Left renal pelvis (tissue), 4 donors: ENCODE measurements at places on chromosomes 3 and 15.
A peak's percentile ranks its signal among the peaks of the same experiment; 100 is the strongest.

DNA sequence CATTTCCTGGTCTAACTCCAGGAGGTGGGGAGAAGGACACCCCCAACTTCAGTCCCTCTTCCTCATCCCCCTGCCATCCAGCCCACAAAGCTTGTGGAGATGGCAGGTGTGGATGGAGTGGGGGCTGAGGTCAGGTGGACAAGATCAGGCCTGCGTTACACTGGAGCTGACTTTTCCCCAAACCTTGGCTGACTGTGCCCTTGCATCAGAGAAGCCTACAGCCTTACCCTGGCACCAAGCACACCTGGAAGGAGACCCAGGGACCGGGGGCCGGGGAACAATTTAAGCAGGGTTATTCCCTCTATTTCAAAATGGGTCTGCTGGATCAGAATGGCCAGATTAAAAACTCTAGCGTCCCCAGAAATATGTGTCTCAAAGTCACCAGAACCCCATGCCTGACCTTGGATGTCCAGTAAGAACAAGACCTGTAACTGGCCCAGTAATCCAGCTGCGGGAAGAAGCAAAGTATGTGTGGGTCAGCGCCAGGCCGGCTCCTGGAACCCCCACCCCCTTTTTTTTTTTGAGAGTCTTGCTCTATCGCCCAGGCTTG, 14.4 kb downstream of the TNK2 start:
- no peak for DNase-seq

GRCh38 chr15:55879181-55879580, 114.2 kb downstream of the NEDD4 start:
- DNase-seq, result no peak

GRCh38 chr3:81585056-81585455, 176.4 kb downstream of the GBE1 start:
- no peak for DNase-seq

GRCh38 chr15:89072277-89072869, 15.9 kb upstream of the ABHD2 start:
- DNase-seq, result no peak

DNA sequence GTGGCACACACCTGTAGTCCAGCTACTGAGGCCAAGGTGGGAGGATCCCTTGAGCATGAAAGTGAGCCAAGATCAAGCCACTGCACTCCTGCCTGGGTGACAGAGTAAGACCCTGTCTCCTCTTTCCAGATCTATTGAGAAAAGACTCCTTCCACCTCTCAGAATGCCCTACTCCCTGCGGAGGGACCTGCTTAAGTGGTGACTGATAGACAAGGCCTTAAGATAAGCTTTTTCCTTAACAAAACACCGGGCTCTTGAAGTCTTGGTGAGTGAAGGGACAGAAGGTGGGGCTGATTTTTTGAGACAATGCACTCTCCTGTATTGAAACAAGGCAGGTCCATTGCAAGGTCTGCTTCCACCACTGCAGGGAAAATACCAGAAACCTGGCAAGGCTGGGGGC, 338.4 kb upstream of the FRG2C start:
- no peak for DNase-seq

DNA sequence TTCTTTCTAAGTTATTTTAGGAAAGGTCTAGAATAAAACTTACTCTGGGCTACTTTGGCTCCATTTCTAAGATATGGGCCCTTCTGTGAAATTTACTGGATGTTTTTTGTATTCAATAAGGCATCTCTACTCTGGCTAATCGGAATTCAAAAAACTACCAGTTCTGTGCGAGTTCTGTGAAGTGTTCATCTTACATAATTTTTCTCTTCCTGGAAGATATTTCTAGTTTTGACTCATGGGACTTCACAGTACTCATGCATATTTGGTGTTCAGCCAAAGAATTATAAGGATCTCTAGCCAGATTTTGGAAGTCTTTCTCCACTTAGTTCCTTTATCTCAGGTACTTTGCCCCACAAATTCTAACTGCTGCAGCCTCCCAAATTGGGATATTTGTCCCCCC, 46.4 kb upstream of the MBNL1 start:
- no peak for DNase-seq

DNA sequence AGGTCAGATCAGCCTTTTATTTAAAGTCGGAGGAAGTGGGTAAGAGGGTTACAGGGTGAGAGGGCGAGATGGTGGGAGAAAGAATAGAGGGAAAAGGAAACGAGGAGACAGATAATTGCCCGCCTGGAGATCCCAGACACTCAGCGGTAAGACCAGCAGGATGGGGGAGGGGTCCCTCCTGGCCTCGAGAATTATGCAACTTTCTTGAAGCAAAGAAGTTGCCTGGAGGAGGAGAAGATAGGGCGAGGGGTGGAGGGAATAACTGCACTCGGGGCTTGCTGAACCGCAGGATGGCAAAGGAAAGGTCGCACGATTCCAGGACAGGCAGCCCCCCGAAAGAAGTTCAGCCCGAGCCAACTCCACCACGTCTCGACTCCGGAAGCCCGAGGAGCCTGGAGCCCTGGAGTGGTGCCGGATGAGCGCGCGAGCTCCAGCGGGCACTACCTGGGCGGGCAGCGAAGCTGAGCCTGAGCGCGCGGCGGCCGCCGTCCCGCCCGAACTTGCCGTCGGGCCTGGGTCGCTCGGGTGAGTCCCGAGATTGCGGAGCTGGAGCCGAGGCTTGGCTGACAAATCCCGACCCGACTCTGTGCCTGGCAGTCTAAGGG, 402 bp downstream of the WWTR1 start:
- peak; percentile 58 for DNase-seq

GRCh38 chr3:124935794-124936542, 1.4 kb upstream of the MUC13 start:
- DNase-seq, result no peak

GRCh38 chr3:99626417-99626788, 12.0 kb upstream of the COL8A1 start:
- no peak for DNase-seq

GRCh38 chr3:98966862-98967546, 65.5 kb upstream of the DCBLD2 start:
- DNase-seq, result no peak

GRCh38 chr3:139353920-139354556, 10.2 kb downstream of the MRPS22 start:
- no peak for DNase-seq

DNA sequence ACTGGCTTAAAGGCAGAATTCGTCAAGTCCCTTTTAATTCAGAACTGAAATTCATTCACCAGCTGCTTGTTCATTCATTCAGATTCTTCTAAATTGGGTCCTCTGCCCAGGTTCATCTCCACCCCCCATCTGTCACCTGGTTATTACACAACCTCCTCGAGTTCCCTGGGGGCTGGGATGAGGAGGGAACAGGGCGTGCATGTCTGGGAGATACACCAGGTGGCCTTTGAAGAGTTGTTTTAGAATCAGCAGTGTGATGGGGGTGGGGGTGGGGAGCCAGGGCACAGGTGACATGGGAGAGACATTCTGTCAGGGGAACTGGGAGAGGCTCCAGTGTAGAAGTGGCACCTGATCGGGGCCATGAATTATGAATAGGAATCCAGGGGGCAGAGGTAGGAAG, 8.2 kb downstream of the SNX33 start:
- DNase-seq, result no peak

- no peak for DNase-seq
These were observed 19.1 kb downstream of the KLF15 start for GRCh38 chr3:126337980-126338651.

DNA sequence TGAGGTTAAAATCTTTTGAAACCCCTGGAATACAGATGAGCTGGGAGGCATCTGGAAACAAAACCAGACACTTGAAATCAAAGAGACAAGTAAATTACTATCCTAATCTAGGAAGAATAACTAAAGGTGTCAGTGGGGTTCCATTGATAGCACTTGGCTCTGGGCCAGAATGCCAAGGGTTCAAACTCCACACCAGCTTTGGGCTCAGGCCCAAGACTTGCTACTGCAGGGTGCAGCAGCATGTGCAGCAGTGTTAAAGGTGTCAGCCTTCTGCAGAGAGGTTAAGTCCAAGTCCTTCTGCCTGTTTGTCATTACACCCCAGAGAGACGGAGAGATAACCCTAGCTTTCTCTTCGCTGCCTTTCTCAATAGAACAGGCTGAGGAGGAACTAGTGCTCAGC, 273.9 kb downstream of the TIGIT start:
- no peak for DNase-seq

GRCh38 chr15:32007355-32007960, 22.9 kb upstream of the CHRNA7 start:
- no peak for DNase-seq

DNA sequence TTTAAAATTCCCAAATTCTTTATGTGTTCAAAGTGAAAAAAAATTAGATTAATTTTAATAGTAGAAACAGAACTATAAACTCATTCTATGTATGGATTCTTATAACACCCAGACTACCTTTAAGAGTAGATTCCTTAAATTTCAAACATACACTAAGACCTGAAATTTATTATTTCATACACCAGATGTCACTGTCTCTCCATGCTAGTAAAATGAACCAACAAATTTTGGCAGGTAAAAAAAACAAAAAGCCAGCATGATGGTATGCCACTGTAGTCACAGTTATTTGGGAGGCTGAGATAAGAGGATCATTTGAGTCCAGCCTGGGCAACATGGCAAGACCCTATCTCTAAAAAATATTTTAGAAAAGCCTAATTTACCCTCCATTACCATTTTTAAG, 461.3 kb upstream of the NAALADL2 start:
- no peak for DNase-seq

DNA sequence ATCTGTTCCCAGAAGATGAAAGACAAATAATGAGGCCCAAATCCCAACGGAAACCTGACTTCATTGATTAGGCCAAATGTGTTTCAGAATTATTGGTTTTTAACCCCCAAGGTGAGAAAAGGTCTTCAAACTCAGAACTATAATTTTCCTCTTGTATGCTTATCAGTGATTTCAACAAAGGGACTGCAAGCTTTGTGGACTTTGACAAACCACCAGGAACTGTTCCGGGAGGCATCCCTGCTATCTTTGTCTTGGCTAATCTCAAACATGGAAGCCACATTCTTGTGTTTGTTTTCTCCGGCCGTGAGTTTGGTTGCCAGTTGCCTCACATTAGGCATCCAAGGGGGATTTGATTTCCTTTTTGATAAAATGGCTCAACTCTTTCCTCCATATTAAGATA, 19.5 kb downstream of the ARHGEF3 start:
- DNase-seq, result no peak

DNA sequence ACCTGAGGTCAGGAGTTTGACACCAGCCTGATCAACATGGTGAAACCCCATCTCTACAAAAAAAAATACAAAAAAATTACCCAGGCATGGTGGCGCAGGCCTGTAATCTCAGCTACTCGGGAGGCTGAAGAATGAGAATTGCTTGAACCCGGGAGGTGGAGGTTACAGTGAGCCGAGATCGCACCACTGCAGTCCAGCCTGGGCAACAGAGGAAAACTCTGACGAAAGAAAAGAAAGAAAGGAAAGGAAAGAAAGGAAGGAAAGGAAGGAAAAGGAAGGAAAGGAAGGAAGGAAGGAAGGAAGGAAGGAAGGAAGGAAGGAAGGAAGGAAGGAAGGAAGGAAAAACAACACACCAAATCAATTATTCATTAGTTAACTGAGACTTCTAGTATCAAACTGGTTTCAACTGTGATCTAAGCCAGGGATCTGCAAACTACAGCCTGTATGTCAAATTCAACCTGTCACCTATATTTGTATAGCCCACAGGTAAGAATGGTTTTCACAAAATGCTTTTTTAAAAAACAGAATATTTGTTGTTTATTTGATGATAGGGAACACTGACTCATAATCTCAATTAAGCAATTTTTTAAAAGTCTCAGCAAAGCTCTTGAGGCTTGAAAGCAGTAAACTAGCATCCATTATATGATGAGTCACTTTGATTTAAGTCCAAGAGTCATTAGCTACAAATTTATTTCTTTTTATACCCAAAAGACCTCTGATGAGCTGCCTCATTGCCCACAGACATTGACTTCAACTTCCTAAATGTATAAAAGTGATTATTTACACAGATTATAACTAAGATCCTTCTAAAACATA, 127.6 kb downstream of the TBL1XR1 start:
- DNase-seq, result no peak
